ENCODE measurements at places on chromosomes 2 and 18.

GRCh38 chr18:61941948-61942471 is 49.2 kb upstream of the RNF152 start:
- DNase-seq, result no peak

DNA sequence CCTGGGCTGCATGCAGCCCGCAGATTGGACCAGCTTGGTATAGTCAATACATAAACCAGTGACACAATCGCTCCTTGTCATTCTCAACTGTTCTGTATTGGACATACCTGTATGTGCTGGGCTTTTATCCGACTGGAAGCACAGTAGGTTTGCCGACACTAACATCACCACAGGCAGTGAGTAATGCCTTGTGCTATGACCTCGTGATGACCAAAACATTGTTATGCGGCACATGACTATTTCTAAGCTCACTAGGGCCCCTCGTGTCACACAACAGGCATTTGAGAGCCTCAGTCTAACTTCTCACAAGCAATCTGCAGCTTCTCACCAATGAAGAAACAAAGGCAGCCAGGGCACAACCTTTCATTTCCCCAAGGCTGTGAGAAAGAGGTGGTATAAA is 320.8 kb downstream of the AFF3 start:
- DNase-seq, result no peak

DNA sequence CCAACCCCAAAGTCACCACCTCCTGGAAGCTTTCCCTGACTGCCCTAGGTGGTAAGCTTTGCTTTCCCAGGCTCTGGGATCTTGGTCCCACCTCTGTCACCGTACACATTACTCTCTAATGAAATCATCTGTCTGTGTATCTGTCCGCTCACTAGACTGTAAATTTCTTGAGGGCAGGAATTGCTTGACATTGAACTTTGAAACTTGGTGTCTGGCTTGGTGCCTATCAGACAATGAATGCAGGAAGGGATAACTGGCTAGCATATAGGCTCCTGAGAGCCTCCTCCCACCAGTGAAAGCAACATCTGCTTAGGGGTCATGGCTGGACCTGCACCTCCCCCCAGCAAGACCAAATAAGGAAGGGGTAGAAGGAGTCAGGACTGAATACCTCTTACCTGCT is 155.7 kb downstream of the TNS1 start:
- no peak for DNase-seq

DNA sequence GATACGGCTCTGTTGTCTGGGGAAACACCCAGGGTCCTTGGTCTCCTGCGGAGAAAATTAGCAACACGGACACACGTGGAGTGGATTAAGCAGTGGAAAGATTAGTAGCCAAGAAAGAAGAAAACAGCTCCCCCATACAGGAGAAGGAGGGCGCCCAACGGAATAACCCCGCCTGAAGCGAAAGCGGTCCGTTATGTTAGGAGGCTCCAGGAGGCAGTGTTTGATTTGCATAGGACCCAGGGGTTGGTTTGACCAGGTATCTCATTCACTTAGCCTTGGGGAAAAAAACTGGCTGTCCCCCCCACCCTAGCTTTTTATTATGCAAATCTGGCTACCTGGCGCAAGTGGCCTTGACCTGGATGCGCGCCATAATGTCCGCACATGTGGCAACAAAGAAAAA is 170.1 kb upstream of the KYNU start:
- DNase-seq, result no peak

DNA sequence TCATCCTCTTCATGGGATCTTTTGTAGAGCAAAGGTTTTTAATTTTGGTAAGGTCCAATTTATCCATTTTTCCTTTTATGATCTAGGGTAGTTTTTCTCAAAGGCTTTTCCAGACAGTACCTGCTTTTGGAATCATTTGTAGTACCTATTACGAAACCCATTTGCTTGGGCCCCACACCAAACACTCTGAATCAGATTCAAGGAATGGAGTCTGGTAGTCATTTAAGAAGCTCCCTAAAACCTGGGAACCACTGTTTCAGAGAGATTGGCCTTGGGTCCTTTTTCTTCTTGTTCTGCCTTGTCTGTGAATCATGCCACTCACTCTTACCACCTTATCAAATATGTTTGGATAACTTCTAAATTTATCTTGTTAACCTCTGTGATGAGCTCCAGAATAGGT is 40.3 kb downstream of the OSBPL6 start:
- DNase-seq, result no peak

- DNase-seq, result no peak
Measured at GRCh38 chr2:175012516-175012915, 7.3 kb upstream of the CHN1 start.

GRCh38 chr2:64192664-64193105 is 48.5 kb upstream of the PELI1 start:
- DNase-seq, result no peak

GRCh38 chr2:67631483-67631882 is 234.3 kb downstream of the ETAA1 start:
- DNase-seq, result no peak
